ENCODE measurements at places on chromosomes 6 and 20.

GRCh38 chr20:4925842-4926530, 75.3 kb downstream of the SLC23A2 start:
- no peak for DNase-seq

- no peak for DNase-seq
Observed at GRCh38 chr6:131372535-131372934, 200.5 kb upstream of the ARG1 start.

DNA sequence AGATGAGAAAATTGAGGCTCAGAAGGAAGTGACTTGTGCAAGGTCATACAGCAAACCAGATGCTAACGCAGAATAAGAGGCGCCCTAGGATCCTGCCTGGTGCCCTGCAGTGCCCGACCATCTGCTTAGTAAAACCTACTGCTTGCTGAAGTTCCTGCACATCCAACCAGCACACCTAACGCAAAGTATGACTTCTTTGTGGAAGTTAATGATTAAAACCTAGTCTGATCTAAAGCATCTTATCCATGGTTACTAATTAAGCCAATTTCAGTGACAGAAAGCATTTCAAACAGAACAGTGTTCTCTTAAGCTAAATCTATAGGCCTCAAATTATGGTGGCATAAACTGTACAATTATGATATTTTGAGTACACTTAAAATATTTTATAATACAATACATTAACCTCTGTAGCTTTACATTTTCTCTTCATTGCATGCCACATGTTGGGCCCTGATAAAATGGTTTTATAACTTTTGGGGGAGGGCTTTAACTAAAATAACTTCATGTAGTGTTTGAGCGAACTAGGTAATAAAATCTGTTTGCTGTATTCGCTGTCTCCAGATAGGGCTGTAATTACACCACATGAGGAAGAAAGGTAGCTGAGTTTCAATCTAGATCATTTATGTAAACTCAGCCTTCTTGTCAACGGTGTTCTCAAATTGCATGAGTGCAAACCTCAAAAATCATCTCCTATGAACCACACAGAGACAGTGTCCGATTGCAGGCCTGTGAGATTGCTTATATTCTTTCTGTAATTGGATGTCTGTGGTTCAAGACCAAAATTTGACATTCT, 37.5 kb upstream of the BEND3 start:
- DNase-seq: no peak

- no peak for DNase-seq
Observed at GRCh38 chr6:125957391-125957693, 772 bp downstream of the HINT3 start.

All from posterior cingulate gyrus (tissue), 11 donors.